GM12892 (cell line): ENCODE measurements at places on chromosomes 3 and 15.

GRCh38 chr15:54514601-54515000, 536.4 kb downstream of the UNC13C start:
- DNase-seq = no peak

GRCh38 chr3:99481561-99481960, 156.8 kb upstream of the COL8A1 start:
- DNase-seq = no peak

- DNase-seq = no peak
These were observed 224.4 kb downstream of the ZMAT3 start for GRCh38 chr3:178847190-178847589.

DNA sequence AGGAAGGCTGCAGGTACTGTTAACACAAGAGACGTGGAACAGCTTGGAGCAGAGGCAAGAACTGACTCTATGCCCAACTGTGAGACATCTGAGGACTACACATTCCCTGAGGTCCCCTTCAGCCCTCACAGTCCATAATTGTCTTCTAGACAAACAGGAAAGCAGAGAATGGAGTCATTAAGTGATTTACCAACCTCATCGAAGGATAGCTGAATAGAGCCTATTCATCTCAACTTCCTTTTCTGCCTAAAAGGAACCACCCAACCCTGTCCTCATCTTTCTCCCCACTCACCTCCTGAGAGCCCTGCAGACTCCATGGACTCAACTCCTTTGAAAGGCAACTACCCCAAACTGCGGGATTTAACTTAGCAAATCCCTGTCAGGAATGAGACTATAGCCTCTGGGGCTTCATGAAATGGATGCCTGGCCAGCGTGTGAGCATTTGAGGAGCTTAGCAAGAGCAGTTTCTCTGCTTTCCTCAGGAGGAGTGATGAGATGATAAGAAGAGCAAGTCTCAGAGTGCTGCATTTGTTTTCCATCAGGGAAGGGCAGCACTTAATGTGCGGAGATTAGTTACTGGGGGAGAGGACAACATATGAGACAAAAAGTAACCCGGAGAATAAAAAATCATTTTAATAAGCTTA, 61.5 kb upstream of the FILIP1L start:
- no peak for DNase-seq

DNA sequence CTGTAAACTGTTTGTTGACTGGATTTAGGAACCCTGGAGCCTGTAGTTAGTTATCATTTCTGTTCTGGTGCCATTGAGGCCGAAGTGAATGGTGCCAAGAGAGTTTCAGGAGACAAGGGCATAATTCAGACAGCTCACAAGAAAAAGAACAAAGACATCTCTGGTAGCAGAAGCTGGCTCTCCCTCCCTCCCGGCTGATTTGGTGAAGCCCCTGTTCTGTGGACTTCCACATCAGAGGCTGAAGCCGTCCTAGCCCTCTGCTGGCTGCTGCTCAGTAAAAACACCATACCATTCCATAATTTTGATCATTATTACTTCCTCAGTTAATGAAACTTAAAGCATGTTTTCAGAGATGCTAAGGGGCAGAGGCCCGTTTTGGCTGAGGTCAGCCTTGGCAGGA, 381.2 kb upstream of the WNT5A start:
- DNase-seq = no peak

DNA sequence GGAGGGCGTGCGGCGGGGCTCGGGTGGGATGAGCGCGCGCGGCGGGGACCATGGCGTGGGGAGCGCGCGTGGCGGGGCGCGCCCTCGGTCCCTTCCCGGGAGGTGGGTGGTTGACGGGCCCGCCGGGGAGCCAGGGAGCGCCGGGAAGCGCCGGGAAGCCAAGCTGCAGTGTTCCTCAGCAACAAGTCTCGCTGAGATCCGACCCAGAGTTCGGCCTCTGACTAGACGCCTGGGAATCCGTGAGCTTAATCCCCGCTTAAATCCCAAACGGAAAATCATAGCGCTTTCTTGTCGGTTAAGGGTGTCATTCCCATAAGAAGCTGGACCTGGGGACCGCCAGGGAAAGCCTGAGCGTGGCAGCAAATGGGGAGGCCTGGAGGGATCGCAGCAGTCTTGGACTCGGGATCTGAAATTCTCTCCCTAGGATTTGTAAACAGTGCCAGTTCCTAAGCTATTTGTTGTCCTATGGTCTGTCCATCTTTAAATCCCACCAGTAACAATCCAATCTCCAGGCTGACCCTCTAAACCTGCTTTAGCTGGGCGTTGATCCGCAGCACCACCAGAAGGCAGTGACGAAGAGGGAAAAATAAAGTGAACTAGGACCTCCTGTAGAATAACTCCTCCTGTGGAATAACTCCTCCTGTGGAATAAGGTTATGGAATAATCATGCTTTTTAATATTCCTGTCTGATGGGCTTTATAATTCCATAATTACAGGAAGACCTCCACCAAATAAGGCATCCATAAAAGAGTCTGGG, 570 bp upstream of the NEDD4 start:
- peak; percentile 9 for DNase-seq

DNA sequence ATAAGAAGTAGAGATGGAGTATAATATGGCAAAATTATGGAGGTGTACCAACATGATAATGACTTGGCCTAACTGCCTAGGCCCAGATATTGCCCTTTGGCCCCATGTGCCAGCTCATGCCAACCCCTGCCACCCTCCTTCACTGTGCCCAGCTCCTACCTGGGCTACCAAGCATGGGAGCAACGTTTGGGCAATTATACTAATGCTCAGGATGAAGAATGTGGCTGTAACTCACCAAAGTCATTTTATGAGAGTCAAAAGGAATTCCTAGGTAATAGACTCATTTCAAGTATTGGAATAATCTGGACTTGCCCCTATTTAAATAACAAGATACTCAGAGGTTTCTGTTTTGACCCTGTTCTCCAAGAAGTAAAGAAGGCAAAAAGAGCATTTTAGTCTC, 240.2 kb upstream of the IL12A start:
- DNase-seq = no peak

DNA sequence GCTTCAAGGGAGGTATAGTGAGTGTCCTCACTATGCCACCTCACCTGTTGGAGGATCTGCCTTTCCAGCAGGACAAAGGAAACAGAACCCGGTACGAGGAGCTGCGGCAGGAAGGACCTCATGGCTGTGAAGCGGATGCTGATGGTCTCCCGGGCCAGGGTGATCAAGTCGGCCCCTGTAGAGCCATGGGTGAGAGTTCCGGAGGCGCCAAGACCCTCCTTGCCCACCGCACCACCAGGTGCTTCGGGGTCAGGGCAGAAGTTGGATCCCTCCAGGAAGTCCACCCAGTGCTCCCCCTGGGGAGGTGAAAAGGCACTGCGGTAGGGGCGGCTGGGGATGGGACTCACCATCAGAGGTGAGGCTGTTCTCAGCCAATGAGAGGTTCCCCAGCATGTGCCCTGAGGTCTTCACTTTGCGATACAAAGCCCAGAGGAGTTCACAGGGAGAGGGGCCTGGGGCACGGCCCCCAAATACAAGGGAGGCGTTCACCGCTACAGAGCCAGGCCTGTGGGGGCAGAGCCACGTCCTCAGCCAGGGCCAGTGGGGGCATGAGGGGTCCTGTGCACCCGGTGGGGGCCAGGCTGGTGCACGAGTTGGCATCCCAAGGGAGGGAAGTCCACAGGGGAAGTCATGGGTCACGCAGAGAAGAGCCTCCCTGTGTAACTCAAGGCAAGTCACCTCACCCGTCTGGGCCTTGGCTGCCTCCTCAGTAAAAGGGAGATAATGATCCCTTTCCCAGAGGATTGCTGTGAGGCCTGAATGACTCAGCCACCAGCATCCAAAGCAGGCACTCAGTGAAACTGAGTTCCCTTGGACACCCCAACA, 27.7 kb downstream of the C15orf39 start:
- DNase-seq = peak; percentile 16

- DNase-seq = no peak
These were observed 145.4 kb downstream of the CHL1 start for GRCh38 chr3:341998-342397.

DNA sequence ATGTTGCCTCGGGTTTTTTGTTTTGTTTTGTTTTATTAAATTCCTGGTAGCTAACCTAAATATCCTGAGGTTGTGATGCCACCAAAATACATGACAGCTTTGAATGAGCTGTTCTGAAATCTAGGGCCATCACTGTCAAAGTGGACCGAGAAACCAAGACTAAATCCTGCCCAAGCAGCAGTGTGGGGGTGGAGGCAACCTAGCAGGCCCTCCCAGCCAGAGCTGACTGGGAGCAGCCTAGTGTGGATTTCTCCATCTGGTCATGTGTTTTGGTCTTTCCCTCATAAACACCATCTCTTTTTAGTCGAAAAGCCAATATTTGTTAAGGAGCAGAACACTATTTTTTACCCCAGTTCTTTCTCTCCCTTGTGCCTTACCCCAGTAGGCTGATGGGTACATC, 52.2 kb downstream of the LARS2 start:
- DNase-seq = no peak
